ENCODE measurements at places on chromosomes 3 and 15. TPM values are rescaled to one million over a fixed set of nuclear protein-coding genes. Genes with fewer than 3 reads are reported as not detected.

DNA sequence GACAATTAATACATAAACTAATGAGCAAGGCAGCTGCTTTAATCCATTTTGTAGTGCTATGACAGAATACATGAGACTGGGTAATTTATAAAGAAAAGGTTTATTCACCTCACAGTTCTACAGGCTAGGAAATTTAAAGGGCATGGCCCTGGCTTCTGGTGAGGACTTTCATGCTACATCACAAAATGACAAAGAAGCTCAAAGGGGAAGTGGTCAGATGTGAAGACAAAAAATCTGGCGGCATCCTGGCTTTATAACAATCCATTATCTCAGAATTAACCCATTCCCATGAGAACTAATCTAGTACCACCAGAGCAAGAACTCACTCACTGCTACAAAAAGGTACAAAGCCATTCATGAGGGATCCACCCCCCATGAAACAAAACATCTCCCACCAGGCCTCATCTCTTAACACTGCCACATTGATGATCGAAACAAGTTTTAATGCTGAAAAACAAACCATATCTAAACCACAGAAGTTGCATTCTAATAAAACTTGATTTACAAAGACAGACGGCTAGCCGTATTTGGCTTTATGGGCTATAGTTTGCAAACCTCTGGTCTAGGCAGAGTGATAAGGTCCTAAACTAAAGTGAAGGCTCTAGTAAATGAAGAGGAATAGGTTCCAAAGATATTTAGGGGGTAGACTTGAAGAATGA is 44.2 kb downstream of the GSK3B start:
- H3K36me3 ChIP-seq = no peaks in the 10 kb centered on the region
- no peak overlapping the region for H3K27ac ChIP-seq
- DNase-seq = no peak

DNA sequence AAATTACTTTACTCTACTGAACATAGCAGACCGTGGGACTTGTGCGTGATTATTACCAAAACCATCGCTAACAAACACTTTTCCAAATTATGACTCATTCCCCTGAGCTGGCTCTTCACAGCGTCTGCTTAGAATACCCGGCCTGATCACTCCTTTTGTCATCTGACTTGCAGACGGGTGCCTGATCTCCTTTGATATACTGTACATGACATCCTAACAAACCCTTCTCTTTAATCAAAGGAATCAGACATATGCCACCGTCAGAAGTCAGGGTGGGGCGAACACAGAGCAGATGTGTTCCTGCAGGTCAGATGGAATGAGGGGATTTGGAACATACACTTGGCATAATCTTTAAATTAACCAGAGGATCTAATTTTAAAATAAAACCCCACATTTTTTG is 48.5 kb upstream of the SH3GL3 start:
- H3K27me3 ChIP-seq = peaks cover 3% of the 10 kb centered on the region
- H3K4me1 ChIP-seq = no peaks in the 10 kb centered on the region
- no peak for DNase-seq
- H3K36me3 ChIP-seq = no peaks in the 10 kb centered on the region

DNA sequence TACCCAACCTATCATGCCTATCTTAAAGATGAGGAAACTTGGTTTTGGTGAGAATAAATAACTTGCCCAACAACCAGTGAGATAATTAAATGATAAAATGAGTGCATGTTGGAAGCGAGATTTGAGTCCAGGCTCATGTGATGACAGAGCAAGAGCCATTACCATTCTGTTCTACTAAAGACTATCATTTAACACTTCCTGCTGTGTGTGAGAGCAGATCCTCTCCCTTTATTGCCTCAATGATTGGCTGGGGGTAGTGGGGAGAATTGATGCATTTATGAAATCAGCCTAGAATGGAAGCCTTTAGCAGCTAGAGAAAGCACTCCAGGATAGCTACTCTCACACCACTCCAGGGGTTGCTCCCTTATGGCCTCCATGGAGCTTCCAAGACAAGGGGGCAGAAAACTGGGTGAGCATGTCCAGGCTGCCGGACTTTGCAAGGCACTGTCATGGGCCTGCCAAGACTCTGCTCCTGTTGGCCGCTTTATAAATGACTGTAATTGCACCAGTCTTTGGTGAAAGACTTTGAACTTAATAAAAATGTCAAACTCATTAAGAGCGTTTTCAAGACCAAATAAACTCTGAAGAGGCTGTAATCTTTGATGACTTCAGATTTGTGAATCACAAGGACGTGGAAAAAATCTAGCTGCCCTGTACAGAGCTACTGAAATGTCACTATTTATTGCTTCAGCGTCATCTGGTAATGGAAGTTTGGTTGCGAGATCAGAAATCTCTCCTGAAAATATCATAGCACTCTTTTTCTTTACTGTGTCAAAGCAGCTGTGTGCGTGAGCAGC is 209.1 kb upstream of the NR2E3 start:
- H3K27me3 ChIP-seq = no peaks in the 10 kb centered on the region
- DNase-seq = no peak
- H3K4me3 ChIP-seq = no peak overlapping the region
- no peaks in the 10 kb centered on the region for H3K4me1 ChIP-seq
- H3K27ac ChIP-seq = no peak overlapping the region

GRCh38 chr15:92051716-92052115 is 198.2 kb downstream of the SLCO3A1 start:
- no peaks in the 10 kb centered on the region for H3K4me1 ChIP-seq
- no peaks in the 10 kb centered on the region for H3K27me3 ChIP-seq
- H3K27ac ChIP-seq = no peak overlapping the region
- no peak overlapping the region for H3K4me3 ChIP-seq
- no peak for DNase-seq

DNA sequence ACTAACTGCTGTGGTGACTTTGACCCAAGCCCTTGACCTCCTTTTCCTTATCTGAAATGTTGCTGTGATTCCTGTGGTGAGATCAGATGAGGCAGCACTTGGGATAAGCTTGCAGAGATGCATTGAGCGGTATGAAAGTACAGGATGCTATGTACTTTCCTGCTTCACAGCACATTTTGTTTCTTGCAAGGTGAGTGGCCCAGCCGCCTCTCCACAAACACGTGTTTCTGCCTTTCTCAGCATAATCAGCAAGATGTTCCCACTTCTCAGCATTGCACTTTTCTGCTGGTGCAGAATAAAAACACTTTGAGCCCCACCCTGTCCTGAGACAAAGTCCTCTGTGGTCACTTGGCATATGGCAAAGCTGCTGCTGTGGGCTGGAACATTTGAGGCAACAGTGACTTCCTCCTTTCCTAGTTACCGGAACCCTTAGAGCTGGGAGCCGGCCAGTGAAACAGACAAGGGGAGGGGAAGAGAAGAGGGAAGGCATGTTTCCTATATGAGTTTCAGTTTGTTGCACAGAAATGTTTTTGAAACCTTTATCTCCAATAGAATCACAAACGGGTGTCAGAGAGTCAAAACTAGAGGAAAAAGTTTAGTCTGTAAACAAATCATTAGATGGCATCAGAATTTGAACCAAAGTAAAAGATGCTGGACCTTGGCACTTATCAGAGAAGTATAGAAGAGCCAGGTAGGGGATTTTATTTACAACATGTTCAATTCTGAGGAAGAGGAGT is 5.0 kb downstream of the NUDT16 start:
- H3K36me3 ChIP-seq = peaks cover 7% of the 10 kb centered on the region
- no peak overlapping the region for H3K27ac ChIP-seq
- H3K27me3 ChIP-seq = no peaks in the 10 kb centered on the region
- DNase-seq = no peak

GRCh38 chr3:73766599-73767381 is 142.0 kb upstream of the PDZRN3 start:
- no peaks in the 10 kb centered on the region for H3K27me3 ChIP-seq
- no peak for DNase-seq
- no peak overlapping the region for H3K27ac ChIP-seq
- no peaks in the 10 kb centered on the region for H3K36me3 ChIP-seq
- peak overlapping the region; percentile 35 for H3K4me3 ChIP-seq
- no peaks in the 10 kb centered on the region for H3K4me1 ChIP-seq

The POLR2H gene
- 157 TPM for polyA plus RNA-seq

The RAB6B gene
- 6.6 TPM for polyA plus RNA-seq

DNA sequence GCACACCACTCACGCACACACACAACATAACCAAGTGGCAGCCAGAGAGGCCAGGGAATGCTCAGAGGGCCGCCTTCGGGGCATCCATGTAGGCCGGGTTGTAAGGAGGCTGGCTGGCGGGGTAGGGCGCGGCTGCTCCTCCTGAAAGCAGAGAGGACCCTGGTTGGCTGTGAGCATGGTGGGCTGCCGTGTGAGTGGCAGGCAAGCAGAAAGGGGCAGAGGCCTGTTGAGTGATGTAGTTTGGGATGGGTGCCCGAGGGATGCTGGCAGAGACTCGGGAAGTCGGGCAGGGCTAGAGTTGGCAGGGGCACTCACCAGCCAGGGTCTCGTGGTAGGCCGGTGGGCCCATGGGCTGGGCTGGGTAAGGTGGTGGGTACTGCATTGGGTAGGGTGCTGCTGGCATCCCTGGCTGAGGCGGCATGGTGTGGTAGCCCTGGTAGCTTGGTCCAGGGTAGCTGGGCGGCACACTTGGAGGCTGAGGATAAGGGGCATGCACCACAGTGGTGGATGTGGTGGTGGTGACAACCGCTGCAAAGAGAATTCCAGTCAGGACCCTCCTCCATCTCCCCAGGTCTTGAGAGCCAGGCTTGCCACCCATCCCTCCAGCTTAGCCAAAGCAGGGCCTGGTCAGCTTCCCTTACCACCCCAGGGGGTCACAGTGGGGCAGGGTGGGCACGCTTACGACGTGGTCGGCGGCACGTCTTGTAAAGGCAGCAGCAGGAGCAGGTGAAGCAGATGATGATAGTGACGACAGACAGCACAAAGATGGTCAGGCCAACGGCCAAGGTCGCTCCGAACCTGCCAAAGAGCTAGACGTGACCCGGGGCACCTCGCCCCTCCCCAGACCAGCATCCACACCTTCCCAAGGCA is 22.7 kb downstream of the ATRIP start:
- peaks cover 47% of the 10 kb centered on the region for H3K4me1 ChIP-seq
- DNase-seq = no peak
- H3K4me3 ChIP-seq = no peak overlapping the region
- H3K36me3 ChIP-seq = peaks cover 5% of the 10 kb centered on the region

DNA sequence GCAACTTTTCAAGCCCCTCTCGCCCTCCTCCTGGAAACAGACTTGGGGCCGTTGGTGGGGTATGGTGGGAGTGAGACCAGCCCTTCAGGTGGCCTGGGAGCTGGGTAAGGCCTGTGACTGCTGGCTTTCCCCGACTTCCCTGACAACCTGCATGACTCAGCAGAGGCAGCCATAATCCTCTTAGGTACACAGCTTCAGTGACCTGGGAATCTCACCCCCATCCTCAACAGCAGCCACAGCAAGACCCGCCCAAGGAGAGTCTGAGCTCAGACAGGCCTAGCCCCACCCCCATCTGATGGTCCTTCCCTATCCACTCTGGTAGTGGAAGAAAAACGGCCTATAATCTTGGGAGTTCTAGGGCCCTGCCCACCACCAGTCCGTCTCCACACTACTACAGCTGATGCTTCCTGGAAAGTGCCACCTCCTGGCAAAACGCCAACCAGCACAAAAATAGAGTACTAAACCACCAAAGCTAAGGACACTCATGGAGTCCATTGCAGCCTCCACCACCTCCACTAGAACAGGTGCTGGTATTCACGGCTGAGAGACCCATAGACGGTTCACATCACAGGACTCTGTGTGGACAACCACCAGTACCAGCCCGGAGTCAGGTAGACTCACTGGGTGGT is 13.1 kb upstream of the SLC27A2 start:
- peak overlapping the region; percentile 38 for H3K27ac ChIP-seq
- DNase-seq = no peak
- H3K4me3 ChIP-seq = peak overlapping the region; percentile 13
- H3K4me1 ChIP-seq = peaks cover 17% of the 10 kb centered on the region

The TTLL13 gene
- polyA plus RNA-seq = 0.88 TPM

The DLEC1 gene
- polyA plus RNA-seq = 0.52 TPM

DNA sequence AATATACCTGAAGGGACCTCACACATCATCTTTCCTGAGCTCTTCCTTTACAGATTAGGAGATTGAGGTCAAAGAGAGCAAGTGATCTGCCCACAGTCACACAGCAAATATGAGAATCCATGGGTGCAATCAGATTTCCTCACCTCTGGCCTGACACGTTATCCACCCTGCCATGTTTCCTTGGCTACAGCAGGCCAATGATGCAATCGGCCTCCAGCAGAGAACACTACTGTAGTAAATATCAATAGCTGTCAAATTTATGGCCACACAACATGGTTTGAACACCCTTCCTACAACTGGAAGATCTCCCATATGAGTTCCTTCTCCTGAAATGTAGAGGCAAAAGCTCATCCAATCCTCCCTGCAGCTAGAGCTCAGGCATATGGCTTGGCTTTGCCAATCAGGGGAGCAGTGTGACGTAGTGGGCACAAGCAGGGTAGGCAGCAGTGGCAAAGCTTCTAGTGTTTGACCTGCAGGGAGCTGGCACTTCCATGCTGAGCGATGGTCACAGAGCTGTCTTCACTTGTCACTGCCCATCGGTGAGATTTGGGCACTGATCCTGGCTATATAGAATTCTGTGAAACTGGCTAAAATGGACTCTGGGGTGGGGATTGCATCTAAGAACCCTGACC is 271.3 kb downstream of the TJP1 start:
- no peaks in the 10 kb centered on the region for H3K27me3 ChIP-seq
- H3K4me3 ChIP-seq = no peak overlapping the region
- no peak overlapping the region for H3K27ac ChIP-seq
- no peak for DNase-seq
- no peaks in the 10 kb centered on the region for H3K36me3 ChIP-seq

DNA sequence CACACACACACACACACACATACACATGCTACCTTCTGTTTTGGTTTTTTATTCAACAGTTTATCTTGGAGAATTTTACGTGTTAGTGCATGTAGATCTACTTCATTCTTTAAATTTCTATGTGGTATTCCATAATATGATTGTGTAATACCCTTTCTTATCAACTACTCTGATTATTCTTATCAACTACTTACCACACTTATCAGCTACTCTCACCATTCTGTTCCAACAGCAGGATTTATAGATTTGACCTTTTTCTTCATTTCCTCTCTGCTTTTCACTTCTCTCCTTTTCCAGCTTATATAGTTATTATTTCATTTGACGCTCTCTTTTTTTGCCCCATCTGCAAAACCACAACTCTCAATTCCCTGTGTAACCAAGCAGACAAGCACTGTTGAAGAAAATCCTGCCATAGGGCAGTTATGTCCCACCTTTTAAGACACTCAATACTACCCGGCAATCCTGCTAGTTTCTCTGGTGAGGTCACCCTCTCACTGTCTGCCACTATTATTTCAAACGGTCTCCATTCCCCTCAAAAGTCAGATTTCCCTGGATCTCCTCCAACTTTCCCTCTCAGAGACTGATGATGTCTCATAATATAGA is 56.9 kb upstream of the SATB1 start:
- no peaks in the 10 kb centered on the region for H3K36me3 ChIP-seq
- no peak overlapping the region for H3K27ac ChIP-seq
- DNase-seq = no peak
- H3K27me3 ChIP-seq = no peaks in the 10 kb centered on the region

Measured in kidney (tissue), 22 donors.